ENCODE measurements at places on chromosomes 6 and 20.
A peak's percentile ranks its signal among the peaks of the same experiment; 100 is the strongest.

- no peak for DNase-seq
Measured at GRCh38 chr20:35870541-35871258, 83.6 kb downstream of the SCAND1 start.

GRCh38 chr6:140684776-140685550 is 1310.5 kb upstream of the CITED2 start:
- no peak for DNase-seq

- no peak for DNase-seq
Measured at GRCh38 chr6:151561238-151561637, 67.4 kb downstream of the CCDC170 start.

DNA sequence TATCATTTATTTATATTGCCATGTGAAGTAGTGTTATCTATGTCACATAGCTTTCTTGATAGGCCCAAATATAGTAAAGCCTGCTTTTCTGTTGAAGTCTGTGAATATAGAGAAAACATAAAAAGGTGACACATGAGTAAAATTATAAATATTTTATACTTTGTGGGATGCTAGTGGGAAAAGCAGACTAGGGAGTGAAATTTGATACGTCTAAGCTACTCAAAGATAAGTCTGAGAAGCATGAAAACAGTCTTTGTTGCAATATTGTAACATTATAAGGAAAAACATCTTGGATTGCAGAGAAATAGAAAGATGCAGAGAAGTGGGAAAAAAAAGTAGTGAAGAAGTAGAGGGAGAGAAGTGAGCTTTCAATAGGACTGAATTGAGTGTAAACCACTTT is 75.4 kb downstream of the ZNF292 start:
- no peak for DNase-seq

DNA sequence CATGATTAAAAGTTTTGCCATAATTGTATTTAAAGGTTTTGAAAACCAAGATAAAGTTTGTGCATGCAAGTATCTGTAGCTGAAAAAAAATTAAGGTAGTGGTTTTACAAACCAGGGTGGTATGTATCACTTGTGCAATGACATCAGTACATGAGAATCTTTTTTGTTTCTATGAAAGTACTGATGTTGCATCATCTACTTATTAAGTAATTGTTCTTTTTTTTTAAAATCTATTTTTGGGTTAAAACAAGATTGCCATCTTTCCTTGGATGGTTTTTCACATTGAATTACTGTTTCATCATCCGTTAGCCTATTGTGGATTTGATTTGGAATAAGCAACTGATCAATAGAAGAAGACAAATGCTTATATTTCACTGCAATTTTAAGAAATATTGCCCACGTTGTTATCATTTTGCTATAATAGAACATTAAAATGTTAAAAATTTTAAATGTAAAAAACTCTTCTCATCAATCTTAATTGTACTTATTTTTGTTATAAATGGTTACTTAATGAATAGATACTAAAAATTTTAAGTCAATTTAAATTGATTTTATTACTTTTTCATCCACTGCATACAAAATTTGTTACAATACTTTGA is 39.8 kb upstream of the TAGAP start:
- no peak for DNase-seq

DNA sequence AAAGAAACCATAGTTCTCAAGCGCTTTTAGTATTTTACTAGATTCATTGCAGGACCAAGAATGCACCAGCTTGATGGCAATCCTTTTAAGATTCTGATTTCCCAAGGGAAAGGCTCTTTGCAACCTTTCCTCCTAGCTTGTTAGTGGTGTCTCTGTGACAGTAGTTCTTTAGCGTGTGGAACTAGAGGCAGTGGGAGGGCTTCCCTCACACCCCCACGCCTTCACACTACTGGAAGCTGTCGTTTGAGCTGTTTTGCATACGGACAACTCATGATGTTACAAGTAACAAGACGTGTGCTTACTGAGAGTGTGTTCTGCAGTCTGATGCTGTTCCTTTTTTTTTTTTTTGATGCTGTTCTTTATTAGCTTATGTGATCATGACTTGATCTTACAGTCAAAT is 34.1 kb downstream of the EYA4 start:
- DNase-seq = no peak

DNA sequence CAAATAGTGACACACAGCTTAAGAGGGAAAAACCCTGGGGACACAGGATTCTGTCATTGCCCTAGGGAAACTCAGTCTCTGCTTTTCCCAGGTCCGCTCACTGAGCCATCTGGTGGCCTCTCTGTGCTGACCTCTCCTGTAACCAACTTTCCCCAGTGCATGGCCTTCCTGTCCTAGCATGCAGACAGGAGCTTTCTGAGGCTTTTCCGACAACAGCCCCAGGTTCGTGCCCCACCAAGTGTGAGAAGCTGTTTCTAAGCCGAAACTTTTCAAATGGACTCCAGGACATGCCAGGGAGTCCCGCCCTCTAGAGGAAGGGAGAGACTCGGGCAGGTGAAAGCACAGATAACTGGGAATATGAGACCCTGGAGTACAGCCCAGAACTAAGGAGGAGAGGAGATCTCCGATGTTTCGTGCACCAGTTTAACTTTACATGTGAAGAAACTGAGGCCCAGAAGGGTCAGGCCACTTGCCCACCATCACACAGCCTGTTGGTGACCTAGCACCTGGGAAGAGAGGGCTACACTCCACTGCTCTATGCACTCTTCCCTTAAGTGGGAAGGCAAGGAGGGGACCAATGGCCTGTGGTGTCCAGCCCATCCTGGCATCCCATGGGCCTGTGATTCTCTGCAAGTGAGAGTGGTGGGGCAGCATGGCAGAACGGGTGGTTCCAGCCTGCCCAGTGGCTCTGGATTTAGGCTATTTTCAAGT is 46.2 kb downstream of the RPP40 start:
- no peak for DNase-seq

GRCh38 chr6:56255349-56255748 is 8.0 kb upstream of the COL21A1 start:
- DNase-seq = no peak

DNA sequence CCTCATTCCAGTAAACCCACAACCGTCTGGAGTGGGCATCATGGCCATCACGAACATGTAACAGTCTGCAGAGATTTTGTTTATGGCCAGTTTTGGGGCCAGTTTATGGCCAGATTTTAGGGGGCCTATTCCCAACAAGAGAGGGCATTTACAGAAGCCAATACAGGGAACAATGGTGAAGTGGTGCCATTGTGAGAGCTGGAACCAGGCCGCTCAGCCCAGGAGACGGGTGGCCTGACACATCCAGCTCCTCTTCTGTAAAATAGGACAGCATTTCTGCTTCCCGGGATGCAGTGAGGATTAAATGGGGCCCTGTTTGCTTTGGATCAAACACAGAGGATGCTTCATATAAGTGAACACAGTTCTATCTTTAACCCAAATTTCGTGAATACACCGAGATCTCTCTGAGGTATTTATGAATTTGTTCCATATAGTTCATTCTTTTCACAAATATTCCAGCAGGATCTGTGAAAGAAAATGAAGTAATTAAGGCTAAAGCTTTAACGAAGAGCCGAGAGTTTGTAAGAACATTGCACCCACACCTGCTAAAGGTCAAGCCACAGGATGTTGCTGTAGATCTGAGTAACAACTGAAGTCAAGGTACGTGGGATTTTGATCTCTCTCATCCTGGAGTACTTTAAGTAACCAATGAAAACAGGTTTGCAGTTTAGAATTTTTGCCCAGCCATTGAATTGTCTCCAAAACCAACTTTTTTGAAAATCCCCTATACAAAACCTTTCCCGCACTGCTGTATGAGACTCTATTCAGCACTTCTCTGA is 14.5 kb upstream of the SIRPG start:
- peak; percentile 52 for DNase-seq

- no peak for DNase-seq
Measured at GRCh38 chr6:44040786-44041185, 86.5 kb downstream of the MRPL14 start.

GRCh38 chr6:43702534-43703440 is 15.2 kb upstream of the MRPS18A start:
- DNase-seq = no peak

DNA sequence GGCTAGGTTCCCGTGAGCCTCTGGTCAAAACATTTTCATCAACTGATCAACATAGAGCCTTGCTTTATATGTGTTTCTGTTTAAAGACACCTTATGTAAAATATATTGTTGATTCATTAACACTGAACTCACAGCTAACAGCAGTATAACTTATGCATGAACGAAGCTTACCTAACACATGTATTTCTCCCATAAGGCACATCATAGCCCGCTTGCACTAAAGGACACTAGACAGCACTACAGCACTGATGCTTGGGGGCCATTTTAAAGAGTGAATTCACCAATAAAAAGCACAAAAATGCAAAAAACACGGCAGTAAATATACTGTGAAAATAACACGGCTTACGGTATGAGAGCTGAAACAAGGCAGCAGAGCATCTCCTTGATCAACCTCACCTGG is 4.0 kb downstream of the FLOT1 start:
- no peak for DNase-seq

DNA sequence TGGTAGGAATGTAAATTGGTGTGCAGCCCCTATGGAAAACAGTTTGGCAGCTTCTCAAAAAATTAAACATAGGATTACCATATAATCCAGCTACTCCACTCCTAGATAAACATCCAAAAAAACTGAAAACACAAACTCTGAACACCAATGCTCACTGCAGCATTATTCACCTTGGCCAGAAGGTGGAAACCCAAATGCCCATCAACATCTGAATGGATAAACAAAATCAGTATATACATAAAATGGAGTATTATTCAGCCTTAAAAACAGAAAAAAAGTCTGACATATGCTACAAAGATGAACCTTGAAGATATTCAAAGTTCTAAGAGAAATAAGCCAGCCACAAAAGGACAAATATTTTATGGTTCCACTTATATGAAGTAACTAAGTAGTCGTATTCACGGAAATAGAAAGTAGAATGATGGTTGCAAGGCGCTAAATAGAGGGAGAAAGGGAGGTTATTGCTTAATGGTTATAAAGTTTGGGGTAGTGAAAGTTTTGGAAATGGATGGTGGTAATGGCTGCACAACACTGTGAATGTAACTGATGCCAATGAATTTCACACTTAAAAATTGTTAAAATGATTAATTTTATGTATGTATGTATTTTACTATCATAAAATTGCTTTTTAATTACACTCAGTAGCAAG is 4.0 kb downstream of the PHF10 start:
- DNase-seq = no peak

- no peak for DNase-seq
Measured at GRCh38 chr6:71466362-71466761, 177.8 kb downstream of the OGFRL1 start.

DNA sequence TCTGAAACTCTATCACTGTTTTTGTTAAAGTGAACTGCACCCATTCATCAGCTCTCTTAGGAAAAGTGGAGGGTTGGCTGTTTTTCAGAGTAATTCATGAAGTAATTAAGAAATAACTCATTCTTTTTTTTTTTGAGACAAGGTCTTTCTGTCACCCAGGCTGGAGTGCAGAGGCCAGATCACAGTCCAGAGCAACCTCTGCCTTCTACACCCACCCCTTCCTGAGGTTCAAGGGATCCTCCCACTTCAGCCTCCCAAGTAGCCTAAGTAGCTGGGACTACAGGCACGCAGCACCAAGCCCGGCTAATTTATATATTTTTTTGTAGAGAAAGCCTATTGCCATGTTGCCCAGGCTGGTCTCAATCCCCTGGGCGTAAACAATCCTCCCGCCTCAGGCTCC is 2.6 kb downstream of the ZNFX1 start:
- DNase-seq = no peak

DNA sequence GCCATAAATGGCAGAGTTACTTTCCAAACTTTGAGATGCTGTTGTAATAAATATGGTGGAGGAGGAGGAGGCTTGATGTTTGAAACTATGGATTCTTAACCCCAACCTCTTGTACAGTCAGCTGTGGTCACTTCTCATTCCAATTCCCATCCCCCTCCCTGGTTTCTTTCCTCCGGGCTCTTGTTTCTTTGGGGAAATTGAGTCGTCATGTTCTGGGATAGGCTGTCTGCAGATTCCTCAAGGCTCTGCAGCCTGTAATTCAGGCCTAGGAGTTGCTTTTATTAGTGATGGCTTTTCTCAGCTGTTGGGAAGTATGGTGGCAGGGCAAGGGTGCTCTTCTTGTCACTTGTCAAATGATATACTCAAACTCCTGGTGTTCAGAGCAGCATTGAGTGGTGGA is 2.6 kb downstream of the PTK7 start:
- no peak for DNase-seq

DNA sequence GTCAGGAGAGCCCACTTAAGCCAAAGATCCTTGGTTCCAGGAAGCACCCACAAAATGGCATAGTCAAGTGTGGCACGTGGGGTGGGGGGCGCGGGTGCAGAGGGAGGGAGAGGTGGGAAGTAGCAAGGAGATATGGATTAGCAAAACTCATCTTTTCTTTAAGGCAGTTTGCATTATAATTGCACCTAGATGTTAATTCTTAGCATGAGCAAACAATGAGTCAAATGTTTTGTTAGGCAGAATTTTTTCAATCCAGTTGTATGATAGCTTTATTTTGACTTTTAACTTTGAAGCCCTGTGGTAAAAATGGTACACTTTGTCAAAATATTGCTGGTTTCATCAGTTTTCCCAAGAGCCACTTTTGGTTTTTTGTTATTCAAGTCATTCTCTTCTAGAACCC is 15.0 kb downstream of the SCAND1 start:
- no peak for DNase-seq

DNA sequence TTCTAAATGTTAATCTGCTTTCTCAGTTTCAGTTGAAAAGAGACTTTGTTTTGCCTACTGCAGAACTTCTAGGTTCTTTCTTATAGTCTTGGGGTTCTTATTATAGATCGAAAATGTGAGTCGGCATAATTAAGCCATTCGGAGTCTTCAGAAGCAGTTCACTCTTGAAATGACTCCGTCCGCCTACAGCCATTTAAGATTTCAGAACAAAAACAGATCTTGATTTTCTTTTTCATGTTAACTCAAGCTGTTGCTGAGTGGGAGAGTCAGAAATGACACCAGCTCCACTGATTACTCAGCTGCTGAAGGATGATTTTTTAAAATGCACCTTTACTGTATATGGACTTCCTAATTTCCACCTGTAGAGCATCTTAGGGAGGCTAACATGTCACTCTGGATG is 15.9 kb downstream of the PRDM1 start:
- peak; percentile 45 for DNase-seq

GRCh38 chr6:16132909-16133308 is 4.0 kb downstream of the MYLIP start:
- no peak for DNase-seq

DNA sequence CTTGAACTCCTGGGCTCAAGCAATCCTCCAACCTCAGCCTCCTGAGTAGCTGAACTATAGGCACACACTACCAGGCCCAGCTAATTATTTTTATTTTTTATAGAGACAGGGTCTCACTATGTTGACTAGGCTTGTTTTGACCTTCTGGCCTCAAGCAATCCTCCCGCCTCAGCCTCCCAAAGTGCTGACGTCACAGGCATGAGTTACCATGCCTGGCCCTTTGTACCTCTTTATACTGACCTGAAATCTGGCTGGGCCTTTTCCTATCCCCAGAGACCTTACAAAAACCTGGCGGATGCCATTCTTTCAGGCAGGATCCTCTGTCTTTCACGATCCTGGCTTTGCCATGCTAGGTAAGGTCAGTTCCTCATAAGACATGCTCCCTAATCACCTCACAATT is 11.5 kb downstream of the WFDC3 start:
- no peak for DNase-seq

- DNase-seq = no peak
Measured at GRCh38 chr6:160972111-160972510, 19.5 kb upstream of the MAP3K4 start.

- no peak for DNase-seq
Measured at GRCh38 chr6:34556031-34556471, at the start of gene SPDEF. Gene SPDEF, minus strand, starts transcription at chr6:34556329. Its CDS starts 11,874 bp downstream, at chr6:34544455.
